ENCODE measurements at places on chromosomes 1 and 21.

DNA sequence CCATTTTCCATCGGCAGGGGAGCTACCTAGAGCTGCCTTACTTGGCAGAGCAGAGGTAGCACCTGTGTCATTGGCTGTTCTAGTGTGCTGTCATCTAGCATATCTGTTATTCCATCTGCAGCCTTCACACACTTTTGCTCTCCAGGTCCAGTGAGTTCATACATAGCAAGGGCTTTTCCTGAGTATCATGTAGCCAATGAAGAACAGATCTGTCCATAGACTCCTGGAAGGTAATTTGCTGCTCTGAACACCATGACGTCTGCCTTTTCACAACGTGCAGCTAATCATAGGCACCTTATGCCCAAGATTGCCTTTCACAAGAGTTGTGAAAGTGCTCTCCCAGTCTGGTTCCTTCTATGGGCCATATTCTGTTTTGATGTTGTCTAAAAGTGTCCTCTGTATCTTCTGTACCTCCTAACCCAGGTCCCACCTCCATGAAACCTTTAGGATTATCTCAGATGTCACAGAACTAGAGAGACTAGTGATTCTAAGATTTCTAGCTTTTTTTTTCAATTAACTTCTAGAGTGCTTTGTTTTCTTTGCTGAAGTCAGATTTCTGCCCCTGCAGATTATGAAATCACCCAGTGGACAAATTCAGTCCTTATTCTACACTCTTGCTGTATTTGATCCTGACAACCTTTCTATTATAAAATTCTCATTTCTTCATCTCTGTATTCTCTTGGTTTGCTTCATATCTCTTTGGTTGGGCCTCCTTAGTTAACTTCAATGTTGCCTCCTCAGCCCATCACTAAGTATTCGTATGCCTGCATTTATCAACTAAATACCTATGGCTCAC, 134.8 kb downstream of the PBX1 start:
- no peak for DNase-seq

- DNase-seq, result peak; percentile 34
Measured at GRCh38 chr1:32539584-32540571, 651 bp downstream of the ZBTB8A start.

GRCh38 chr1:22930240-22930912, 42.3 kb downstream of the LACTBL1 start:
- peak; percentile 40 for DNase-seq

GRCh38 chr1:102365071-102365470, 368.3 kb upstream of the OLFM3 start:
- peak; percentile 24 for DNase-seq

- DNase-seq, result no peak
Measured at GRCh38 chr1:227453631-227454355, 109.6 kb upstream of the ZNF678 start.

GRCh38 chr1:15210651-15211375, 36.2 kb upstream of the FHAD1 start:
- DNase-seq, result no peak

DNA sequence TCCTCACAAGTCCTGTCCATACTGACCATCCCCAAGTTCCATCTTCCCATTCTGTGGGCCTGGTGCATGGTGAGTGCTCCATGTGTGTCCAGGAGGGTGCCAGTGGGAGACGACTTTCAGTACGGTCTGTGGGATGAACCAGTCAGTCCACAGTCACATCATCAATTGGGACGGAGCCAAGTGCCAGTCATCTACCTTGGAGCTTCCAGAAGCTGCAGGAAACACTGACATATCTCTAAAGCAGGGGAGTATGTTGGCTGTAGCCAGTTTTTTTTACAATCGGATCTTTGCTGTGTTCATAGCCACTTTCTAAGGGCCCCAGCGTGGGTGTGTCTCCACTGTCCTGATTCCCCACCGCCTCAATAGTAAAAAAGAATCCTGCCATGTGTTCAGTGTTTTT, 13.6 kb upstream of the TRIM17 start:
- DNase-seq, result no peak

- no peak for DNase-seq
Measured at GRCh38 chr21:38282921-38283320, 26.1 kb downstream of the KCNJ15 start.

DNA sequence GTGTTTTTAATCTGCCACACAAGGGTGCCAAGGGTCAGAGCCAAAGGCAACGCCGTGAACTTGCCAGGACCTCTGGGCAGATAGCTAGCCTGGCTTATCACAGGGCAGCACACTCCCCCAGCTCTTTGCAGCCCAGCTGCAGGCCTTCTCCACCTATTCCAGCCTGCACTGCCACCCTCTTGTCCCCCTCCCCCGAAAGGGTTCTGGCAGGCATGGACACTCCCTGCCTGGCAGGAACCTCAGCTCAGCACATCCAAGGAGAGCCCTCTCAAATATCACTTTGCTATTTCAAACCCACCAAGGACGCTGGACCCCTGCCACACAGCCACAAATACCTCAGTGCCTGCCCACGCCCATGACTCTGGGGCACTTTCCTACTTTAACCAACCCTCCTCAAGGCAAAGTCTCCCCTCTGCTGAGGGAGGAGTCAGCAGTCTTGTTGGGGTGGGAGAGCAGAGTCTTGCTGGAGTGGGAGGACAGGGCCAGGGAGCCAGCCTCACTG, 9.1 kb downstream of the SSBP3 start:
- DNase-seq, result no peak

DNA sequence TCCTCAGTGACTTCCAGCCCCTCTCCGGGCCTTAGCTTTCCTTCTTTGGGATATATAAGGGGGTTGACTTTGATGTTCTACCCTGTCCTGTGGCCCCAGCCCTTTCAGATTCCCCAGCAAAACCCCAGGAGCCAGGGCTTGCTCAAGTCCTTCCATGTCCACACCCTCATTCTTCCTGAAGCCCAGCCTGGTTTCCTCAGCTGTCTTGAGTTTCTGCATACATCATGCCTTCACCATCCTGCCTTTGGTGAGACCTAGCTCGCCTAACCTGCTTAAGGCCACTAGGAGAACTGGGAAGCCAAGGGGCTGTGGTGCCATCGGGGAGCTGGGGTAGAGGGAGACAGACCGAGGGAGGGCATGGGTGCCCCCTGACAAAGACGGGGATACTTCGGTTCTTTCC, 17.2 kb upstream of the PEF1 start:
- no peak for DNase-seq

- DNase-seq, result no peak
Measured at GRCh38 chr1:197200272-197200899, 53.9 kb upstream of the ASPM start.

- DNase-seq, result no peak
Measured at GRCh38 chr1:156664767-156665411, 12.3 kb downstream of the NES start.

DNA sequence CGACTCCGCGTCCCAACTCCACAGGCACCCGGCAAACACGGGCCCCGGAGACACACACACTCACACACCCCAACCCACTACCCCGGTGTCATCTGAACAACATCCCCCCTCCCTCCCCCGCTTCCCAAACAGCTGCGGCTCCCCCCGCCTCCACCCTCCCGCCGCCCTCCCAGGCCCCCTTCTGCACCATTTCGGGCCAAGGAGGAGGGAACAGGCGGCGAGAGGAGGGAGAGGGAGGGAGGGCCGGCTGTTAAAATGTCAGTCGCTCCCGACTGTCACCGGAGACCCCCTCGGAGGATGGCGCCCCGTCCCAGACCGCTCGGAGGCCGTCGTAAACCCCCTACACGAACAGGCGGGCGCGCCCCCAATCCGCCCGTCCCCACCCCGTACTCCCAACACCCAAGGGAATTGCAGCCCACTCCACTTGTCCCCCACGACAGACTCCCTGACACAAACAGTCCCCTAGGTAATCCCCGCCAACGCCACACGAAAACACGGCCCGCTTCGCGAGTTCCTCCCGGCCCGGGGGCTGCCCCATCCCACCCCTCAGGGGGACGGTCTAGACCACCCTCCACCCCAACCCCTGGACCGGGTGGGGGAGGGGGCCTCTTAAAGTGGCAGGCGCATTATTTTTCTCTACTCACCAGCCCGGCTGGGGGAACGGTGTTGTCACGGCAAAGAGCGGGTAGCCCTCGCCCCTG, 583 bp downstream of the MEF2D start:
- DNase-seq, result peak; percentile 77

DNA sequence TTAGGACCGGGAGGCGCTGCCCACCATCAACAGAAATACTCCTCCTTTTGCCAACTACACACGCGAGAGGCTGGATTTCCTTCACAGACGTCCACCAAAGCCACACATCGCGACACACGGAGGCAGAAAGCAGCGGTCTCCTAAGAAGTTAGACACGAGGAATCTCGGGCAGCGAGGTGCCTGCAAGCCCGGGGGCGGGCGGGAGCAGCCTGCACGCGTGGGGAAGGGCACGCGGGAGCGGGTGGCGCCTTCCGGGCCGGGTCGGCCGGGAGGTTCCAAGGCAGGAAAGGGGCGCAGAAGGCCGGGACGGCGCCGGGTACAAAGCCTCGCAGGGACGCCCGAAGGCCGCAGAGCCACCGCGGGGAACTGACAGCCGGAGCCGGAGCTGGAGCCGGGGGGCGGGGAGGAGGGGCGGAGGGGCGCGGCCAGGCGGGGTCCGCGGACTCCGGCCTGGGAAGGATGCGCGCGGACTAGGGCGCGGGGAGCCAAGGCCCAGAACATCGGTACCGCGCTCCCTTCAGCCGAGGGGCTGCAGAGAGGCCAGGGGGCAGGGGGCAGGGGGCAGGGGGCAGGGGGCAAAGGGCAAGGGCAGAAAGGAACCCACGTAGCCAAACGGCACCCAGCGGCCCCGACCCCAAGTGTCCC, 722 bp downstream of the NPHP4 start:
- DNase-seq, result peak; percentile 47

GRCh38 chr1:10057343-10057742, 24.6 kb downstream of the UBE4B start:
- peak; percentile 26 for DNase-seq

DNA sequence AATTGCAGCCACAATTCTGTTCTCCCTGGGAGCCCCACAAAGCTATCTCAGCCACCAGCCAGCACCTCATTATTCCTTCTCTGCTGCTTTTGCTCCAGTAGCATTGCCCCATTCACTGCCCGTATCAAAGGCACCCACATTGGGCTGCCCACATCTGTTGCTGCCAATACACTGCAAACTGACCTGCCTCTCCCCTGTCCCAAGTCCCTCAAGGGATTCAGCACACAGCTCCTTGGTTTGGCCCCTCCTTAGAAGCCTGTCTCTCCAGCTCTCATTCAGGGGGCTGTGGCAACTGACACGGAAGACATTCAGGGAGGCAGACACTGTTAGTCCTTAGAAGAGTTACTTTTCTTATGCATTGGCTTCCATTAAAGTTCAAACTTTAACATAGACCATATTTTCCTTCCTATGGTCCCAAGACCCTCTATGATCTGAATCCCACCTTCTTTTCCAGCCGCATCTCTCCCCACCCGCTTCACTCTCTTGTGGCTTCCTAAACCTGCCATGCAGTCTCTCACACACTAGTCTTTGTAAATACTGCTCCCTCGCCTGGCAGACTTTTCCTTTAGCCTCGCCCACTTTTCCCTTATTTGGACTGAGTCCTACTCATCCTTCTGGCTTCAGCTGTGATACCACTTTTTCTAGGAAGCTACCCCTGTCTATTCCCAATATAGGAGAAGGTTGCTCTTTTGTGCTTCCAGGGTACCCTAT, 19.3 kb upstream of the KLHDC8A start:
- peak; percentile 6 for DNase-seq

DNA sequence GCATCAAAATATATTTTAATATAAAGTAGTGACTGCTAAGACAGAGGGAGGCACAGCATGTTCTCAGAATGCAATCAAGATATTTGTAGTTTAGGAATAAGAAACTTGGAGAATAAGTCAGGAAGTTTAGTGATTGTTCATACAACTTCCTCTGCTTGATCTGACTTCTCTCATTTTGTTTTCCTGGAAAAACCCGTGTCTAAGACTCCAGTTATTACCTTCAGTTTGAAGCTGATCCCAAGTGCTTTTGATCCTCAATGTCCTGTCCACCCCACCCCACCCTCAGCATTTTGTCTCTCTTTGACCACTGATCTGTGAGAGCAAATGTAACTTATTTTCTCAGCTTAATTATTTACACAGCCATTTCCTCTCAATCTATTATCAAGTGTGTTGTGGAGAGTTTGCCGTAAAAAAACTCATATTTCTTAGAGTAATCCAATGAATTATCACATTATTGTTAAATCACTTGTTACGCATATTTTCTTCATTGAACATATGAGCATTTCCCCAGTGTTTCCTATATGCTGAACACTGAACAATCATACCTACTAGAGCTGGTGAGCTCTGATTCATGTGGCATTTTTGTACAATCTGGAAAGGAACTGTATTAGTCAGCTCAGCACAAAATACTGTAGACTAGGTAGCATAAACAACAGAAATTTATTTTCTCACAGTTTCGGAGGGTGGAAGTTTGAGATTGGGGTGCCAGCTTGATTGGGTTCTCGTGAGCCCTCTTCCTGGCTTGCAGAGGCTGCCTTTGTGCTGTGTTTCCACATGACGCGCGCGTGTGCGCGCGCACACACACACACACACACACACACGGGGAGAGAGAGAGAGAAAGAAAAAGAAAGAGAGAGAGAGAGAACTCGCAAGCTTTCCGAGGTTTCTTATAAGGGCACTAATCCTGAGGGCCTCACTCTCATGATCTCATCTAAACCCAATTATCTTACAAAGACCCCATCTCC, 65.5 kb upstream of the DPYD start:
- no peak for DNase-seq

GRCh38 chr1:236240675-236241074, 41.1 kb downstream of the ERO1B start:
- DNase-seq, result no peak

DNA sequence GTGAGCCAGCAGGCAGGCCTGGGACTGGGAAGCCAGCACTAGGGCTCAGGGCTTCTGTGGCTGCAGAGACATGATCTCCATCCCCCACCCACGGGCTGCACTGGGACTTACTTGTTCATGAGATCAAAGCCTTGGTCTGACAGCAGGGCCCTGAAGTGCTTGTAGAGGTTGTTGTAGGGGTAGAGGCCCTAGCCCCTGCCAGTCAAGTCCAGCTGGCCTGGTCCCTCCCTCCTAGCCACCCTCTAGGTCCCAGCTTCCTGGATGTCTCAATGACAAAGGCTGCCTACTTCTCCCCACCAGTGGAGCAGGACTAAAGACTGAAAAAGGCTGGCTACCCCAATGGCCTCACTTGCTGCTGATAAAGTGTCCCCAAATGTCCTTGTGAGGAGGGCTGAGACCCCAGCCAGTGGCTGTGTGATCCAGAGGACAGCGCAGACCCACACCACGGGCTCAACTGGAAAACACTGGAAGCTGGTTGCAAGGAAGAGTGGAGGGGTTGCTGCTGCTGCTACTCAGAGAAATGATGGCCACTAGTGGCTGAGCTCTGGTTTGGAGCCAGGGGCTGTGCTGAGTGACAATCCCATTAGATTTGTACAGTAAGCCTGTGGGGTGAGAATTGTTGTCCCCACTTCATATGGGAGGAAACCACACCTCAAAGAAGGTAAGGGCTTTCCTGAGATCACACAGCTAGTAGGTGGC, 1.4 kb downstream of the HTR1D start:
- no peak for DNase-seq

DNA sequence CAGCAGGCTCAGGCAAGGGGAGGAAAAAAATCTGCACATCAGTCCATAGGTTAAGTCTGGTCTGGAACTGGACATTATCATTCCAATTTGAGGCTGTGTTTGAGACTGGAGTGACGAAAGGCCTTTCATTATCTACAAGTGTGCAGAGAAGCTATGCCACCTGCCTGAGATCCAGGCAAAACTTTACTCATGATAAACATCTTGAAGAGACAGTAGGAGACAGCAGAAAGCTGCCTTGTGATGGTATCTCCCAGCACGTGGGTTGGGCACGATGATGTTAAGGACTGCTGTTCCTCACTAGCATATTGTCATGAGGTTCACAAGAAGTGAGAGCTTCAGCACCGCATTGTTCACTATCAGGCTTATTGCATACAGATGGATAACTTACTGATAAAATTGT, 126.4 kb downstream of the PLXNA2 start:
- no peak for DNase-seq
